ENCODE measurements at places on chromosomes 6 and 20.

DNA sequence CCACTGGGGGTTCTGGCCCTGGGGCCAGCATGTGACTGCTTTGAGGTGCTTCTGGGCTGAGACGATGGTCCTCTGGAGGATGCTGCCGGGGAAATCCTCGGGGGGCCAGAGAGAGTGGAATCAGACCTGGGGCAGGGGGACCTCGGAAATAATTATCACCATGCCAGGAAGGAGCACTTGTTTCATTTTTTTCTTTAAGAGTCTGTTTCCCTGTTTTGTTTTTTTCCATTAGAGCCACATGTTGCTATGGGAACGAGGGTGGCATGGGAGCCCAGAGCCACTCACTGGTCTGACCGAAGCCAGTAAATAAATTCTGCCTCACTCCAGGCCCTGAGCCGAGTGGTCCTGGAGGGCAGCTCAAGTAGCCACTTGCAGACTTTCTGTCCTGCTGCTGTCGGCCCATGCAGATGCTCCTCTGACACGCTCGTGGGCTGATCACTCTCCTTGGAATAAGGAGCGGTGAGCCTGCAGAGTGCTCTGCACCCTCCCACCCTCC lies 365.1 kb downstream of the ZFAND3 start:
- no peak for DNase-seq

DNA sequence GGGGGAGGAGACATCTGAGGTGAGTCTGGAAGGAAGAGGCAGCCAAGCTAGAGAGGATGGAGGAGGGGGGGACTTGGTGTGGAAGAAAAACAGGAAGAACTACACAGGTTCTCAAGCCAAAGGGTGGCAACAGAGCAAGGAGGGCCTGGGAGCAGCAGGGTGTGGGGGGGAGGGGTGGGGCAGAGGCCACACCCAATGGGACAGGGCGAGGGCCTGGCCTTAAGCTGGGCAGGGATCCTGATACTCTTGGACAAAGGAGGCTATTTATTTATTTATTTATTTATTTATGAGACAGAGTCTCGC lies 359.0 kb downstream of the ZFAND3 start:
- no peak for DNase-seq

DNA sequence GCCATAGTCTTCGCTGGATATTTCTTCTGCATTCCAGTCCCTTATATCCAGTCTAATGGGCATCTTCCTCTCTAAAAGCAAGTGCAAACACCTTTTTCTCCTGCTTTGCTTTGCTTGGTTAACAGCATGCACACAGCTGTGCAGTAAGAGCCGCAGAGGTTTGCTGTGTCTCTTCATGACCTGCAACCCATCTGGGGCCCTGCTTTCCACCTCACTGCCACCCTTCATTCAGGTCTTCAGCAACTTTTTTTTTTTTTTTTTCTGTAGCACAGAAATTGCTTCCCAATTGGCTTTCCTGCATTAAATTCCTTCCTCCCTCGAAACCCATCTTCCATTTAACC lies 14.4 kb downstream of the NEDD9 start:
- DNase-seq: no peak

GRCh38 chr20:35820715-35821114 lies 48.9 kb downstream of the PHF20 start:
- DNase-seq: no peak

DNA sequence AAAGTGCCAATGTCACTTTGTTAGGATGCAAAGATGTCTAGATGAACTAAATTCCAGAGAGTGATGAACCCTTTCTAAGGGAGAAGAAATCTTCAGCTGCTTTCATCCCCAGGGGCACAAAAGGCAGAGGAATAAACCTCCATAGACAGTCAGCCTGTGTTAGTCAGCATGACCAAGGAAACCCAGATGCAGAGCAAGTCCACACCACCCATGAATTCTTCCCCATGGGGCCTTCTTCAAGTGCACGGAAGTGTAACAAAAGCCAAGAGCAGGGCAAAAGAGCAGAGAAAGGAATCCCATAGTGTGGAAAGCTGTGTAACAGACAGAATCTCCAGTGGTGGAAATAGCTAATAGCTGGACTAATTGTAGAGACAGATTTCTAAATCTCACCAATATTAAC lies 50.0 kb downstream of the DCDC2 start:
- peak; percentile 8 for DNase-seq

DNA sequence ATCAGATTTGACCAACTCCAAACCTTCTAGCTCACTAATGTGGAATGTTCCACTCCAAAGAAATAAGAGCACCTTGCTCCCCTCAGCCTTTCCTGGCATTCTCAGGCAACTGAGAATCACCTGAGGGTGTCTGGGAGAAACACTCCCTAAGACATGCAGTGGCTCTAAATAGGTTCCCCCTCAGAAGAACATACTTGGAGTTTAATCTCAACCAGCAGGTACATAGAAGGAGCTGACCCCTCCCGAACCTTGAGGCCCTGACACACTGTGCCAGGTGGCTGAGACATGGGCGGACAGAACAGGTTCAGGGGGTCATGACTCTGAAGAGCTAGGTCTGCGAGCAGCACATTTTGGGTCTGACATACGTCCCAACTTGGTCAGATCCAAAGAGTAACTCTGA lies 107.6 kb upstream of the MAP3K4 start:
- DNase-seq: no peak

- DNase-seq: peak; percentile 79
Observed at GRCh38 chr6:14270925-14271788, 153.6 kb downstream of the CD83 start.

- DNase-seq: no peak
Observed at GRCh38 chr6:90127595-90127994, 169.0 kb downstream of the BACH2 start.

- peak; percentile 71 for DNase-seq
Observed at GRCh38 chr20:50824137-50824536, 29.3 kb downstream of the BCAS4 start.

- no peak for DNase-seq
Observed at GRCh38 chr20:1377341-1377871, 15.4 kb downstream of the FKBP1A start.

DNA sequence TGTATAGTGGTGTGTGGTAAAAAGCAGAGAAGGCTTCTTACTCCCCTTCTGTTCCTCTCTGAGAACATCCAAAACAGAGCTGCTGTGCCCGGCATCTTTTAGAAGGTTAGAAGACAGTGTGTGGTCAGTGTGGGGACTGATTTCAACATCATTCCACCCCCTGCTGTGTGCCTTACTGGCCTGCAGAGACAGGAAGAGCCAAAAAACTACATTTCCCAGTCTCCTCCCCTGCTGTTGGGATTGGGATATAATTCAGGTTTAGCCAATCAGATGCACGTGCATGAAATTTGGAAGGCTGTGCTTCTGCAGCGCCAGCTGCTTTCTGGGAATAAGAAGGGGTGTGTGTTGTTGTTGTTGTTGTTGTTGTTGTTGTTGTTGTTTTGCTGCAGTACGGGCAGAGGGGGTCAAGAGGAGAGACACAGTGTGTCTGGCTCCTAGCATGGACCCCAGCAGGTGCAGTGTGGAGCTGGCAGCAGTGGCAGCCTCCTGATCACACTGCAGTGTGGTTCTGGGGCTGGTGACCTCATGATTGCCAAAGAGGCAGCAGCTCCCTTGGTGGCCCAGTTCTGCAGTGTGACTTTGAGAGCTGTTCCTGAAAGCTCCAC lies 74.7 kb downstream of the MRPL14 start:
- peak; percentile 79 for DNase-seq

DNA sequence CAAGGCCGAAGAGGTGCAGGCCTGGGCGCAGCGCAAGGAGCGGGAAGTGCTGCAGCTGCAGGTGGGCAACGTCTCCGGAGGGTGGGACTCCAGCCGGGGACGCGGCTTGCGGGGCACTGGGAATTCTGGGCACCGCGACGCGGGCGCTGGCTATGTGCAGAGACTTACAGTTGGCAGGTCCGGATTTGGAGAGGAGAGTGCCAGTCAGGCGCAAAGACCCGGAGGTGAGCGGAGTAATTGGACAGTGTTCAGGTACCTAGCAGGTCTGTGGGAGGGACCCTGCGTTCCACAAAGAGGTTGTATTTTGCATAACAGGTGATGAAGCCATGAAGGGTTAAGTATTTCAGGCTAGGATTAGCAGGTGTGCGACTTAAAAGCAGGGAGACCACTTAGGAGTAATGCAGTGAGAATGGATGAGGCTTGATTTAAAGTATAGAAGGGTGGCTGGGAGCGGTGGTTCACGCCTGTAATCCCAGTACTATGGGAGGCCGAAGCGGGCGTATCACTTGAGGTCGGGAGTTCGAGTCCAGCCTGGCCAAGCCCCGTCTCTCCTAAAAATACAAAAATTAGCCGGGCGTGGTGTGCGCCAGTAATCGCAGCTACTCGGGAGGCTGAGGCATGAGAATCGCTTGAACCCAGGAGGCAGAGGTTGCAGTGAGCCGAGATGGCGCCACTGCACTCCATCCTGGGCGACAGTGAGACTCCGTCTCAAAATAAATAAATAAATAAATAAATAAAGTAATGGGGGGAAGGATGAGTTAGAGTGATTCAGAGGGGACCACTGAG lies 1.0 kb downstream of the MRPS26 start:
- DNase-seq: no peak

GRCh38 chr6:46310196-46310595 lies 139.4 kb upstream of the ENPP5 start:
- no peak for DNase-seq

All from stromal cell of bone marrow (primary cell).